Activated CD4-positive, alpha-beta T cell treated with anti-CD3 and anti-CD28 coated beads, Interleukin-2, amount 50 U/mL, for 1 hour (primary cell): ENCODE measurements at places on chromosomes 5 and 9.
A peak's percentile ranks its signal among the peaks of the same experiment; 100 is the strongest.

- DNase-seq: no peak
These were observed 118.3 kb upstream of the VCAN start for GRCh38 chr5:83353231-83353630.

GRCh38 chr9:13665418-13666066 lies 386.1 kb upstream of the MPDZ start:
- no peak for DNase-seq

- DNase-seq: no peak
These were observed 39.8 kb downstream of the IARS1 start for GRCh38 chr9:92253656-92254055.

DNA sequence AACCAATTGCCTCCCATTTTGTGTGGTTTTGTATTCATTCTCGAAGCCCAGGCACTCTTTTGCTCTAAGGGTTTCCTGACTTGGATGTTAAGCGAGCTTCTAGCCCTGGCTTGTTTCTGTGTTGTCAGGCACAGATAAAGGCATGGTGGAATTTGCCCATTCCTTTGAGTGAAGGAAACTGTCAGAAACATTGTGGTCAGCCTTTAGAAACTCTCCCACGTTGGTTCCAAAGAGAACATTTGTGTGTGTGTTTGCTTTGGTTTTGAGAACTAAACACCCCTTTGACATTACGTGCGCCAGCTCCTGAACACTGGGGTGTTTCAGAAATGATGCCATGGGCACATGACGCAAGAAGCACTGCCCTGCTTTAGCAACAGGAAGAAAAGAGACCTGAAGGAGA lies 320.9 kb downstream of the NTRK2 start:
- no peak for DNase-seq

- DNase-seq: no peak
These were observed 158.9 kb downstream of the SAXO1 start for GRCh38 chr9:18874069-18874468.

GRCh38 chr9:111051400-111051799 lies 13.1 kb upstream of the LPAR1 start:
- DNase-seq: no peak

GRCh38 chr9:110954822-110955291 lies 83.4 kb downstream of the LPAR1 start:
- DNase-seq: no peak

GRCh38 chr9:135474915-135475314 lies 4.7 kb upstream of the PPP1R26 start:
- no peak for DNase-seq

DNA sequence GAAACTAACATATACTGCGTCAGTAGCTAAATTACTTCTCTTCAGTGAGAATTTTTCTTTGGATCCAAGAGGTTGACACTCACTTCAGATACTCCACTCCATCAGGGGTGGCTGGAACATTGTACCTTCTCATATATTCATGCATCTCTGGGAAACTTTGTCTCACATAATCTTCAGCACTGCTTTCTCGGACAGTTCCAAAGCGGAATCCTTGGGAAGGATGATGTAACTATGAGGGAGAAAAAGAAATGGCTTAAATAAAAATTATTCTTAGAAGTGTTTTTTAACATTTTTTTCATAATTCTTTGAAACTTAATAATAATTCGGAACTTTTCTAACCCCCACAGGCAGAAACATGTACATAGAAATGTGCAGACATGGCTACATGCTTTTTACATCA lies 33.4 kb upstream of the PPP3R2 start:
- no peak for DNase-seq

DNA sequence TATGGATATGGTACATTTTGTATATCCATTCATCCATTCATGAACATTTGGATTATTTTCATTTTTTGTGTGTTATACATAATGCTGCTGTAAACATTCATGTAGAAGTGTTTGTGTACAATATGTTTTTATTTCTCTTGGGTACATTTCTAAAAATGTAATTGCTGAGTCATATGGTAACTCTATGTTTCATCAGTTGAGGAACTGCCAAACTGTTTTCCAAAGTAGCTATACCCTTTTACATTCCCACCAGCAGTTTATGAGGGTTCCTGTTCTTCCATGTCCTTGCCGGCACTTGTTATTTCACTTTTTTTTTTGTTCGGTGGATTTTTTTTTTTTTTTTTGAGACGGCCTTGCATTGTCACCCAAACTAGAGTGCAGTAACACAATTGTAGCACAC lies 54.0 kb upstream of the MCCC2 start:
- no peak for DNase-seq

DNA sequence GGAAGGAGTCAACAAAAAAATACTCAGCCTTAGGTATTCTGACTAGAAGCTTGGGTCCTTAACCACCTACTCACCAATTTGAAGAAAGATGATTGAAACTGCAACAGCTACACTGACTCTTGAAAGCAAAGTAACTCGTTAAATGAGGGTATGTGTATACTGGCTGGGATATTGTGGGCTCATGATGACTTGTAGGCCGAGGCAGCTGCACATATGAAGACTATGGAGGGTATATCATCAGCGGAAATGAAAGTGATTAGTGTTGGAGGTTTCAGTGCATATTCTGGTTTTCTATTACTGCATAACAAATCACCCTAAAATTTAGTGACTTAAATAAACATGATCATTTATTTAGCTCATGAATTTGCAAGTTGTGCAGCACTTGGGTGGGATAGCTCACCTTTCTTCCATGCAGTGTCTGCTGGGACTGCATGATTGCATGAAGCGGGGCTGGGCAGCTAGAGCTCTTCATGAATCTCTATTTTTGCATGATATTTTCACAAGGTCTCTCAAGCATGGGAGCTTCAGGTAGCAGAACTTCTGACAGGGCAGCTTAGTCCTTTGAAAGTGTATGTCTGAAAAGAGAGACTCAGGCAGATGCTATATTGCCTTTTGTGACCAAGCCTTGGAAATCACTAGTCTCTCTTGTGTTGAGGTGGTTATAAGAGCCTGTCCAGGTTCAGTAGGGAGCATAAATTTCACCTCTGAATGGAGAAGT lies 96.1 kb upstream of the CDKN2B start:
- no peak for DNase-seq

DNA sequence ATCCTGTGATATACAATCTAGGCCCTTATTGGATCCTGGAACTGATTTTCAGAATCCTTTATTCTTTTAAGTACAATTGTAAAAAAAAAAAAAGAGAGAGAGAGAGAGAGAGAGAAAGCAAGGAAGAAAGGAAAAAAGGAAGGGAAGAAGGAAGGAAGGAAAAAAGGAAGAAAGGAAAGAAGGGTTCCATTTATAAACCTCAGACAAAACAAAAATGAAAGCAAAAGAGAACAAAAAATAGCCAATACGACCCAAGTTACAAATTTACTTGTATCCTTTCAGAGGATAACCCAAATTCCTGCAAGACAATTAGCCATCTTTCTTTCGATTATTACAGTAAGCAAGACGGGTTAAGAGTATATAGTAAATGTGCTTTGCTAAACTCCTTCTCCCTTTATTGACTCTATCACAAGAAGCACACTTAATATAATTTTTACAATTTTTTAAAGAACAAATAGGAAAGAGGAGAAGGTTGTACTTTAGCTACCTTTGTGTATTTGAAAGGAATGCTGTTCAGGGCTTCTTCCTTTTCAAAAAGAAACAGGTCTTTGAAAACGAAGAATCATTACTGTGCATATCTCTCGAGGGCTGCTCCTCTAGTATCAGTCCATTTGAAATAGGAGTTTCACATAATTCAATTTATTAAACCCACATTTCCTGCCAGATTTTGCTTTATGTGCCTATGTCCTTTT lies 543.3 kb downstream of the RAB3C start:
- no peak for DNase-seq

- DNase-seq: peak; percentile 21
These were observed 29.7 kb downstream of the TEX10 start for GRCh38 chr9:100322954-100323536.

DNA sequence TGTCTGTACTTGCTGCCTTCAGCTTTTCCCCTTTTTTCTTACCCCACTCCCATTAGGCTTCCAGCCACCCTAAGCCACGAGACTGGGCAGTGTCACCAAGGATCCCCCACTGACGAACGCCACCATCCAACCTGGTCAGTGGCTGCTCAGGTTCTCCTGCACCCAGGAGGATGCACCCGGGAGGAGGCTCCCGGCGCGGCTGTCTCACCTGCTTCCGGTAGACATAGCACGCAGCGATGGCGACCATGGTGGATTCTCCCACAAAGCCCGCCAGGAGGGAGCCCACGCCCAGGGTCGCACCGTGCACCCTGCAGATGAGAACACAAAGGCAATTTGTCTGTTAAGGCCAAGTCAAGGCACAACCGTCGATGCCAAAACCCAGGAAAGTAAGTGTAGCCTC lies 48.1 kb downstream of the OTULIN start:
- DNase-seq: no peak

DNA sequence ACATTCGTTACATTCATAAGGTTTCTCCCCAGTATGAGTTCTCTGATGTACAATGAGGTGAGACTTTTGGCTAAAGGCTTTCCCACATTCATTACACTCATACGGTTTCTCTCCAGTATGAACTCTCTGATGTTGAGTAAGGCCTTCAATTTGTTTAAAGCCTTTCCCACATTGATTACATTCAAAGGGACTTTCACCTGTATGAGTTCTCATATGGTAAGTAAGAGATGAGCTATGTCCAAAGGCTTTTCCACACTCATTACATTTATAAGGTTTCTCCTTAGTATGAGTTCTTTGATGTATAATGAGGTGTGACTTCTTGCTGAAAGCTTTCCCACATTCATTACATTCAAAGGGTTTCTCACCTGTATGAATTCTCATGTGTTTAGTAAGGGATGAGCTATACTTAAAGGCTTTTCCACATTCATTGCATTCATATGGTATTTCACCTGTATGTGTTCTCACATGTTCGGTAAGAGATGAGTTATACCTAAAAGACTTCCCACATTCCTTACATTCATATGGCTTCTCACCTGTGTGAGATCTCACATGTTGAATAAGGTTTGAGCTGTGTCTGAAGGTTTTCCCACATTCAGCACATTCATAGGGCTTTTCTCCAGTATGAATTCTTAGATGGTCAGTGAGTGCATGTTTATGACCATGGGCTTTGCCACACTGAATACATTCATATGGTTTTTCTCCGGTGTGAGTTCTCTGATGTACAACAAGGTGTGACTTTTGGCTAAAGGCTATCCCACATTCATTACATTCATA lies 13.5 kb downstream of the ZFP37 start:
- DNase-seq: no peak

DNA sequence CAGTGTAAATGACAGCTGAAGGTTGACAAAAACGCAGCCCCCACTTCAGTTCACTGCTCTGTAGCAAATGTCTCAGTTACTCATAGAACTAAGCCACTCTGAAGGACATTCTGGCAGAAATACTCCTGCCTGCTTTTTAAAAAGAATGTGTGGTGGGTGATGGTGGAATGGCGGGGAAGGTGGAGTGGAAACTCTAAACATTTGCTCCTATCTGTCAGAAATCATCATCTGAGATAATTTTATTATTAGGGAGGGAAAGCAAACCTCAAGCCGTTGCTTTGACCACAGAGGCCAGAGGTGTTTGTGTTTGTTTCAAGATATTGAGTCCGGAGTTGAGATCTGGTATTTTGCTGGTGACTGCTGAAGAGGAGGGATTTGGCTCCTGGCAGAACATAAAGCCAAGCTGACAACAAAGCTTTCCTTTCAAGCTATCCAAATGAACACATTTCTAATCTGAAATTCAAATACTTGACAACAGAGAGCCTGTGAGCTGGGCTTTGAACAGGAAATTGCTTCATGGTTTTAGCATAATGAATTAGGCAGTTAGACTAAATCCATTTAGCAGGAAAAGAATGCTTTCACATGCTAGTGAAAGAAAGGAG lies 362.7 kb downstream of the CSNK1G3 start:
- no peak for DNase-seq

- no peak for DNase-seq
These were observed 76.1 kb downstream of the NREP start for GRCh38 chr5:111680737-111681413.

GRCh38 chr5:163619273-163619934 lies 114.0 kb downstream of the MAT2B start:
- no peak for DNase-seq

GRCh38 chr9:24487250-24487861 lies 58.3 kb downstream of the IZUMO3 start:
- DNase-seq: no peak

- DNase-seq: no peak
These were observed 20.4 kb downstream of the ADAM19 start for GRCh38 chr5:157555037-157555640.

DNA sequence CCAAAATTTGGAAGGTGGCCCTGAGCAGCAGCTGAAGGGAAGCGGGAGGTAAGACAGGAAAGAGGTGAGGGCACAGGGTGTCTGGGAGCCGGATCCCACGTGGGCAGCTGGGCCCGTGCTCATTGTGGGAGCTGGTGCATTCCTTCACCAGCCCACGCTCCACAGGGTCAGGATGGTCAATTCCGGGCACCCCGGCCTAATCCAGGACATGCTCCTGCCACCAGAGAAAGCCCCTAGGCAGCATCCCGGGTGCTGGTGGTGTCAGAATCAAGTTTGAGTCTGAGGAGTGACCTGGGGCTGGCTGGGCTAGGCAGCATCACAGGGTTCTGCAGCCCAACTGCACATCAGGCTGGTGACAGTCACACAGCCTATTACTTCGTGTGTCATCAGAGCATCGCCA lies 7.1 kb upstream of the PDCD6 start:
- no peak for DNase-seq

DNA sequence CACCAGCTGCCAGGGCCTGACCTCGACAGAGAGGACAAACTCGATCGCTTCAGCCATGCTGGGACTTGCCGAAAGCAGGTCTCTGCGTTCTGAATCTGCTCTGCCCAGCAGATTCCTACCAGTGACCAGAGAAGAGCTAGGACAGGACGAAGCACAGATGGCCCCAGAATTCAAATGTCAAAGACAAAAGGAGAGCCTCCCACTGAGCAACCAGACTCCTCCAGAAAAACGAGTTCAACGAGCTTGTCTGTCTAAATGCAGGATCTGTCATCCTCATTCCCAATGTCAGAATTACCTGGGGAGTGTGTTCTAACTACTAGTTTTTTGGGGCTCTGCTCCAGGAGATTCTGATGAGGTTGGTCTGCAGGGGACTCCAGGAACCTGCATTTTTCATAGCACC lies 13.4 kb downstream of the AK8 start:
- DNase-seq: no peak

DNA sequence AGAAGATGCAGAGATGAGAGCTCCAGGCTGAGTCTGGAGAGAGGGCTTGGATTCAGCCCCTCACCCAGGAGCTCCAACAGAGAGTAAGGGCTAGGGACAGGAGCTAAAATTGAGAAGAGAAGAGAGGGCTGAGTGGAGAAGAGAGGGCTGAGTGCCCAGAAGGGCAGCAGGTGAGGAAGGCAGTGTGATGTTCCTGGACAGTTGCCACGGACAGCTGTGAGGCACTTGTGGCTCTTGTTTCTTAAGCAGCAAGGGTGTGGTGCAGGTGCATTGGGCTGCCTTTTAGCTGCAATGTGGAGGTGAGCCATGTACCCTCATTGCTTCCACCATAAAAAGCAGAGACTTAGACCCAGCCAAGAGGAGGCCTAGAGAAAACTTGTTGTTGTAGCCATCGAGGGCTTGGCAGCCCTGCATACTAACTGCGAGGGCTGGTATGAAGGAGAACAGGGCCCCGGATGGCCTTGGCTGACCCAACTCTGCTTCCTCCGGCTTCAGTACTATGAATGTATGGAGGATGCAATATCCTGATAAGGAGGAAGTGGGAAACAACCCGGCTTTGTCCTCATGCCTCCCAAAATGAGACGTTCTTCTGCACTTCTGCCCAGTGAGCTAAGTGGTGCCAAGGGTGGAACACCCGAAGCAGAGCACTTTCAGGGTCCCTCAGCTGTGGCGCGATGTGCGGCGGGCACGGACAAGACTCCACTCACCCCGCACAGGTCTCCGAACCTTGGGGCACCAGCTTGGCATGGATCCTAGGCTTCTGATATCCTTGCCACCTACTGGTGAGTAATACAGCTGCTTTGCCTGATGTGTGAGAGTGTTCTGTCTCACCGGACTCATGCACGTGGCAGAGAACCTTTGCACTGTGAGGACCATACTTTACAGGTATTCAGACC lies 65.2 kb downstream of the LRRC70 start:
- no peak for DNase-seq
